ENCODE measurements at places on chromosomes 16 and 17.

DNA sequence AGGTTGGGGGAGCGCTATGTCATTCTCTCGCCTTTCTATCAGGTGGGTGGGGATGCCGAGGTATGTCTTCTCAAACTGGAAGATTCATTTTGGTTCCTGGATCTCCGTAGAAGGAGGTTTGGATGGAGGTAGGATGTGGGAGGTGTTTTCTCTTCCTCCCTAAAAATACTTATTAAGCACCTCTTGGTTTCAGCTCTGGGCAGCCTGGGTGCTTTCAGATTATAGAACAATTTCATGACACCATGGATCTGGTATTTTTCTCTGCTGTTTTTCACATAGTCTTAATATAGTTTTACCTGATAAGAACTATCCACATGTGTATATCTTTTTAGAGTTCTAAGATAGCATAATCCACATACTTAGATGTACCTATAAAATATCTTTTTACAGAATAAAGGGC is 92.9 kb downstream of the YPEL2 start:
- H3K27me3 ChIP-seq = no peaks in the 10 kb centered on the region
- no peaks in the 10 kb centered on the region for H3K4me1 ChIP-seq
- no peak for DNase-seq
- no peaks in the 10 kb centered on the region for H3K36me3 ChIP-seq
- no peak overlapping the region for H3K4me3 ChIP-seq
- H3K27ac ChIP-seq = no peak overlapping the region

GRCh38 chr17:12549499-12550041 is 116.1 kb upstream of the MYOCD start:
- H3K36me3 ChIP-seq = no peaks in the 10 kb centered on the region
- H3K4me3 ChIP-seq = no peak overlapping the region
- no peak overlapping the region for H3K27ac ChIP-seq
- peaks cover 4% of the 10 kb centered on the region for H3K27me3 ChIP-seq

GRCh38 chr17:71933306-71933705 is 187.5 kb upstream of the SOX9 start:
- H3K4me1 ChIP-seq = no peaks in the 10 kb centered on the region
- no peak overlapping the region for H3K27ac ChIP-seq
- no peak for DNase-seq
- H3K4me3 ChIP-seq = no peak overlapping the region
- no peaks in the 10 kb centered on the region for H3K36me3 ChIP-seq

DNA sequence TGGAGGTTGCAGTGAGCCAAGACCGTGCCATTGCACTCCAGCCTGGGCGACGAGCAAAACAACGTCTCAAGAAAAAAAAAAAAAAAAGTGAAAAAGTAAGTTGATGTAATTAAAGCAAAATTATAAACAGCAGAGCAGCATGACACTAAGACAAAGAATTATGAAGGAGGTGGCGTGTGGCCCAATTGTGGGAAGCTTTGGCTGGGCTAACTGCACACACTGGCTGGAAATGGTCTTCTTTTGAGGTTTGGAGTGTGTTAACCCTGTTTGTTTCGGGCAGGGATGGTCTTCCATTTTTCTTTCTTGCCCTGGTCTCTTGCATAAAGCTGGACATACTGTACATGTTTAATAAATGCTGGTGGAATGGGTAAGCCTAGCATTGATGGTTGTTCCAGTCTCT is 54.8 kb downstream of the RAP1GAP2 start:
- no peaks in the 10 kb centered on the region for H3K36me3 ChIP-seq
- DNase-seq = no peak
- peaks cover 67% of the 10 kb centered on the region for H3K27me3 ChIP-seq

DNA sequence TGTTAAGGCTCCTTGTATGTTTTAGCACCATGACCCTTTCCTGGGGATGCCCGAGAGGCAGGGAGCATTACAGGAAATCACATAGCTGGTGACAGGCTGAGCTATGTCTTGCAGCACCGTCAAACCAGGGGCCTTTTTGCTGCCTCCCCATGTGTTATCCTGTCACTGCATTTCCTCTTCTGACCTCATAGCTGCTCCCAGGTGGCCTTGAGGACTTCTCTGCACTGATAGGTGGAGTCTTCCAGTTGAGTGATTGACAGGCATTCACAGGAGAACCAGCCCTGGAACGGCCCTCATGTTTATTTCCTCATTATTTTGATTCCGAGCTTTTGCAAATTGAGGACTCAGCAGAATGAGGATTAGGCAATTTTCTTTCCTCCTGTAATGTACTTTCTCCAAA is 349.6 kb downstream of the HAPSTR1 start:
- peaks cover under 1% of the 10 kb centered on the region for H3K27me3 ChIP-seq
- H3K36me3 ChIP-seq = no peaks in the 10 kb centered on the region
- DNase-seq = no peak
- H3K4me3 ChIP-seq = no peak overlapping the region
- H3K27ac ChIP-seq = no peak overlapping the region

- H3K27ac ChIP-seq = peak overlapping the region; percentile 39
- no peak for DNase-seq
- H3K4me1 ChIP-seq = no peaks in the 10 kb centered on the region
- H3K27me3 ChIP-seq = no peaks in the 10 kb centered on the region
- peaks cover 35% of the 10 kb centered on the region for H3K36me3 ChIP-seq
Observed at GRCh38 chr17:77223642-77224420, 83.1 kb downstream of the SEC14L1 start.

GRCh38 chr17:48048384-48049126 is 396 bp downstream of the NFE2L1 start:
- H3K27ac ChIP-seq = peak overlapping the region; percentile 99
- H3K36me3 ChIP-seq = peaks cover 24% of the 10 kb centered on the region
- peak overlapping the region; percentile 94 for H3K4me3 ChIP-seq
- DNase-seq = no peak

- H3K27me3 ChIP-seq = peaks cover 48% of the 10 kb centered on the region
- H3K36me3 ChIP-seq = no peaks in the 10 kb centered on the region
- peaks cover 4% of the 10 kb centered on the region for H3K4me1 ChIP-seq
- DNase-seq = no peak
- H3K4me3 ChIP-seq = peak overlapping the region; percentile 74
Observed at GRCh38 chr17:81958633-81959342, 2.2 kb downstream of the NOTUM start.

GRCh38 chr17:3973495-3974137 is 9.4 kb upstream of the ATP2A3 start:
- peak overlapping the region; percentile 37 for H3K27ac ChIP-seq
- H3K27me3 ChIP-seq = no peaks in the 10 kb centered on the region
- no peak for DNase-seq
- peaks cover 3% of the 10 kb centered on the region for H3K36me3 ChIP-seq
- no peak overlapping the region for H3K4me3 ChIP-seq

- H3K4me3 ChIP-seq = no peak overlapping the region
- peaks cover 29% of the 10 kb centered on the region for H3K4me1 ChIP-seq
- peaks cover 7% of the 10 kb centered on the region for H3K36me3 ChIP-seq
- H3K27me3 ChIP-seq = no peaks in the 10 kb centered on the region
- no peak overlapping the region for H3K27ac ChIP-seq
- no peak for DNase-seq
Observed at GRCh38 chr16:10552281-10552680, 28.1 kb downstream of the EMP2 start.

- H3K36me3 ChIP-seq = no peaks in the 10 kb centered on the region
- no peak overlapping the region for H3K27ac ChIP-seq
- no peak for DNase-seq
- H3K4me1 ChIP-seq = no peaks in the 10 kb centered on the region
Observed at GRCh38 chr17:53971361-53971760, 148.6 kb downstream of the KIF2B start.

DNA sequence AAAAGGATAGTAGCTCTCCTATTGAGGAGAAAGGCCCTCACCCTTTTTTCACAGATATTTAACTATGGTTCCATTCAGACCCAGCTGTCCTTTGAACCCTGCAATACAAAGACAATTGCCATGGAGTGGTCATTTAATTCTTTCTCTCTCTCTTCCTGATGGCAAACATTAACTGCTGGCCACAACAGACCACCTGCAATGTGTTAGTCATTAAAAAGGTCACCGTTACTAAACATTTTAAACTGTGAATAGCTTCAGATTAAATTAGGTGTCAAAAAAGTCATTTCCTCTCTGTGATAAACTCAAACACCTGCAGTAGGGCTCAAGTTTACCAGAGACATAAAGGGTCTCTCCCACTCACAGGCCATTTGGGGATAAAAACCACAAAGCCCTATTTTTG is 697.2 kb downstream of the TOX3 start:
- H3K4me1 ChIP-seq = no peaks in the 10 kb centered on the region
- no peaks in the 10 kb centered on the region for H3K27me3 ChIP-seq
- no peaks in the 10 kb centered on the region for H3K36me3 ChIP-seq
- H3K4me3 ChIP-seq = no peak overlapping the region

GRCh38 chr16:65725156-65725845 is 603.4 kb upstream of the CDH11 start:
- no peaks in the 10 kb centered on the region for H3K36me3 ChIP-seq
- H3K4me1 ChIP-seq = no peaks in the 10 kb centered on the region
- no peak overlapping the region for H3K4me3 ChIP-seq
- DNase-seq = no peak
- no peak overlapping the region for H3K27ac ChIP-seq
- peaks cover 35% of the 10 kb centered on the region for H3K27me3 ChIP-seq

DNA sequence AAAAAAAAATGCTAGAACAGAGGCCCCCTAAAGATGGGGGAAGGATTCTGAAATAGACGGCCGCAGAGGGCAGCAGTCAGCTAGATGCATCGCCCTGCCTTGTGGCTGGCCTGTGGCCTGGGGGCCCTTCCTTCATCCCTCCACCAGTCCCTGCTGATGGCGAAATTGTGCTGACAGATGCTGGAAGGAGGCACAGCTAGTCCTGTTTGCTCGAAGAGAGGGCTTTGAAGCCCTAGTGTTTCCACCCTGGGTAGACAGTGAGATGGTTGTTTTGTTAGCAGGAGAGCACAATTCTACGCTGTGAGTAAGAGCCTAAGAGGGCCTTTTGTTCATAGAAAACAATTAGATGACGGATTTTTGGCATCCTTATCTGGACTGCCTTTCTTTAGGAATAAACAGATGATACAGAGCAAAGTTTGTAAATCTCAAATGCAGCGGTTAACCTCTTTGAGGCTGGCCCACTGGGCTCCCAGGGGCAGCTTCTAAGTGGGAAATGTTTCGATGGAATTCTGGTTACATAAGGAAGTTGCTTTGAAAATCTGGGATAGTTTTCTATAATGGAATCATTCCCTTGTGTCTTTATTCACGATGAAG is 23.0 kb downstream of the VPS35L start:
- H3K36me3 ChIP-seq = peaks cover 75% of the 10 kb centered on the region
- H3K4me1 ChIP-seq = no peaks in the 10 kb centered on the region
- H3K4me3 ChIP-seq = no peak overlapping the region

GRCh38 chr17:7237761-7238419 is 1.4 kb downstream of the PHF23 start:
- DNase-seq = peak; percentile 63
- peaks cover 68% of the 10 kb centered on the region for H3K36me3 ChIP-seq
- no peaks in the 10 kb centered on the region for H3K27me3 ChIP-seq
- peaks cover 58% of the 10 kb centered on the region for H3K4me1 ChIP-seq

- H3K4me3 ChIP-seq = no peak overlapping the region
- no peaks in the 10 kb centered on the region for H3K36me3 ChIP-seq
- H3K27me3 ChIP-seq = no peaks in the 10 kb centered on the region
- no peak overlapping the region for H3K27ac ChIP-seq
- no peaks in the 10 kb centered on the region for H3K4me1 ChIP-seq
Observed at GRCh38 chr16:19008245-19009169, 24.8 kb downstream of the TMC7 start.

DNA sequence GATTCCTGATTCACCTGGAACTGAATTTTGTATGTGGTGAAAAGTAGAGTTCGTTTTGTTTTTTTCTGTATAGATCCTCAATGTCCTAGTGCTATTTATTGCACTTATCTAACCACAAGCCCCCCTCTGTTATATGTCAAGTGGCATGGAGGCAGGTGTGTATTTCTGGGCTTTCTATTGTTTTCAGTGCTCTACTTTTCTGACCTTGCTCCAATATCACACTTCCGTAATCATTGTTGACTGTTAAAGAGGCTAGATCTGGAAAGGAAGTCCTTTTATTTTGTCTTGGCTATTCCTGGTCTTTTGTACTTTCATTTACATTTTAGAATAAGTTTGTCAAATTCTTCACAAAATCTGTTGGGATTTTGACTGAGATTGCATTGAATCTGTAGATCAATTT is 26.8 kb upstream of the FBXO47 start:
- no peak for DNase-seq
- no peak overlapping the region for H3K4me3 ChIP-seq
- no peak overlapping the region for H3K27ac ChIP-seq
- H3K27me3 ChIP-seq = peaks cover 17% of the 10 kb centered on the region
- peaks cover 5% of the 10 kb centered on the region for H3K36me3 ChIP-seq
- H3K4me1 ChIP-seq = no peaks in the 10 kb centered on the region

DNA sequence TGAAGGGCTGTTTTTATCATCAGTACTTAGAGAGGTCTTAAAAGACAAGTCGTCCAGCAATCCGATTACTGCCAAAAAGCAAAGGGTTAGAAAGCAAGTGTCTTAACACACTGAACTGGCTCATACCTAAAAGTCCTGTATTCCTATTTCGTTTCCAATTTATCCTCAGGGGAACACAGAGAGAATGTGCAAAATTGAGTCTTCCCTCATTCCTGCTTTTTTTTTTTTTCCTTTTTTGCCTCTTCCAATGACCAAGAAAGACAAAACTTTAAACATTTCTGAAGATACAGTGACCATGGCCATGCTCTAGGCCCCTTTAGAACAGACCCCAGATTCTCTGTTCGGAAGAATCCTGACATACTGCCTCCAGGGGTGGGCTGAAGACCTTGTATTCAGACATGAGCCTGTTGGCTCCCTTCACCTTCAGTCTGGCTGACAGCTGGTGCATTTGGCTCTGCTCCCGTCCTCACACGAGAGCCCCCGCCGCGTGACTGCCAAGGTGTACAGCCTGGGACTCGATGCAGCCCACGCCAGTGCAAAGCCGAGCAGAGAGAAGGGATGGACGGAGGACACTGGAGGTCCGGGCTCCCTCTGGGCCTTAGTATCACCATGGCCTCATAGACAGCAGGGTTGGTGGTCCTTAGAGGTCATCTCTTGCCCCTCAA is 47.0 kb downstream of the COTL1 start:
- H3K27me3 ChIP-seq = no peaks in the 10 kb centered on the region
- peaks cover 12% of the 10 kb centered on the region for H3K4me1 ChIP-seq
- DNase-seq = no peak
- H3K27ac ChIP-seq = no peak overlapping the region
- H3K36me3 ChIP-seq = peaks cover 64% of the 10 kb centered on the region
- H3K4me3 ChIP-seq = no peak overlapping the region

GRCh38 chr16:86355951-86356350 is 154.4 kb upstream of the FOXF1 start:
- H3K27me3 ChIP-seq = peaks cover 51% of the 10 kb centered on the region
- H3K4me1 ChIP-seq = no peaks in the 10 kb centered on the region
- H3K4me3 ChIP-seq = no peak overlapping the region
- H3K36me3 ChIP-seq = peaks cover 3% of the 10 kb centered on the region

- H3K27ac ChIP-seq = no peak overlapping the region
- no peaks in the 10 kb centered on the region for H3K36me3 ChIP-seq
- DNase-seq = no peak
- no peak overlapping the region for H3K4me3 ChIP-seq
Observed at GRCh38 chr17:59423903-59424302, 92.4 kb downstream of the YPEL2 start.

DNA sequence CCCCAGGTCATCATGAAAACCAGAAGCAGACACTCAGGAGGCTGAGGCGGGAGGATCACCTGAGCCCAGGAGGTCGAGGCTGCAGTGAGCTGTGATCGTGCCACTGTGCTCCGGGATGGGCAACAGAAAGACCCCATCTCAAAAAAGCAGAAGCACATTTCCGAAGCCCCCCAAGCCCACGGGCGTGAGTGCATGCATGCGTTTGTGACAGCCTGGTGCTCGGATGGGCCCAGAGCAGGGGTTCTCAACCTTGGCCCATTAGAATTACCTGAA is 19.1 kb downstream of the TMC6 start:
- no peak overlapping the region for H3K4me3 ChIP-seq
- no peaks in the 10 kb centered on the region for H3K27me3 ChIP-seq
- H3K4me1 ChIP-seq = peaks cover 44% of the 10 kb centered on the region
- H3K36me3 ChIP-seq = peaks cover 45% of the 10 kb centered on the region

Data from stimulated activated naive B cell treated with anti-CD40 and anti-IgM and Interleukin-4, amounts not matched to agents 10 μg/mL and 1 μg/mL and 100 μg/mL, for 72 hours (primary cell).